ENCODE measurements at places on chromosomes 11 and 22. TPM values are rescaled to one million over a fixed set of nuclear protein-coding genes. Genes with fewer than 3 reads are reported as not detected.

CXCR5 gene
- not detected for total RNA-seq

FJX1 gene
- total RNA-seq, result 33.4 TPM

GGTLC3 gene
- not detected for total RNA-seq

NKAPD1 gene
- 22.6 TPM for total RNA-seq

POTEH gene
- not detected for total RNA-seq

SLC22A6 gene
- total RNA-seq, result not detected

Data from smooth muscle cell of the umbilical artery (primary cell).